ENCODE measurements at places on chromosomes 7 and 10.

DNA sequence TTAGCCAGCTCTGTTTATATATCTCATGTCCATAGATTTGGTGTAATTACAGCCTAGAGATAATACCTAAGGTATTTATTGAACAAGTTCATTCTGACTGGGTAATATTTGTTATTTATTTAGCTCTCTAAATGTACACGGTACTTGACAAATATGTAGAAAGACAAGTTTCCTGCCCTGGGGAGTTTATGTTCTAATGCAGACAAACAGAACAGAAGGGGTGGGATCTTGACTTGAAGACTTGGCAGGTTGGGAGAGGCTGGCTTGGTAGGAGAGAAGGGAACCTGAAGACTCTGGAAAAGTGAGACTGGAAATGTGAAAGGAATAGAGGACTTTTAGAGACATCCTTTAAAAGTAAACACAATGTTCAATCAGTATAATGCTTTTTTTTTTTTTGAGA is 97.7 kb upstream of the CDK6 start:
- no peak for DNase-seq

GRCh38 chr7:94687076-94687475 is 31.1 kb upstream of the SGCE start:
- DNase-seq = no peak

- DNase-seq = no peak
These were observed 234.4 kb downstream of the TEX36 start for GRCh38 chr10:125448596-125448995.

GRCh38 chr10:37434091-37434490 is 308.7 kb downstream of the ANKRD30A start:
- DNase-seq = no peak

GRCh38 chr7:157551325-157552070 is 214.7 kb downstream of the DNAJB6 start:
- DNase-seq = no peak

DNA sequence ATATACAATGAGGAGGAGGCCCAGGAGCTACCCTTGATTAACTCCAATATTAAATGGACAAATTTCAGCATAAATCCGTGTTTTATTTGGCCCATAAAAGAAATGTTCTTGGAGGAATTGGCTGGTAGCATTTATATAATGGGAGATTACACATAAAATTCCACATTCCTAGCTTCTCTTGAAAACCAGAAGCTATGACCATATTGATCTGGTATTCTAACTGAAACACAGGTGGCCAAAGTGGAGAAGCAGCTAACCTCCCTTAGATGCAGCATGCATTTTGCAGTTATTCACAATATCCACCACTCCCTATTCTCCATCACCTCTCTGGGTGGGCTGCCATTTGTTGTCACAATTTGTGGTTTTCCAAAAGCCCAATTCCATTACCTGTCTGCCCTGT is 148.8 kb upstream of the CACNA2D1 start:
- DNase-seq = no peak

DNA sequence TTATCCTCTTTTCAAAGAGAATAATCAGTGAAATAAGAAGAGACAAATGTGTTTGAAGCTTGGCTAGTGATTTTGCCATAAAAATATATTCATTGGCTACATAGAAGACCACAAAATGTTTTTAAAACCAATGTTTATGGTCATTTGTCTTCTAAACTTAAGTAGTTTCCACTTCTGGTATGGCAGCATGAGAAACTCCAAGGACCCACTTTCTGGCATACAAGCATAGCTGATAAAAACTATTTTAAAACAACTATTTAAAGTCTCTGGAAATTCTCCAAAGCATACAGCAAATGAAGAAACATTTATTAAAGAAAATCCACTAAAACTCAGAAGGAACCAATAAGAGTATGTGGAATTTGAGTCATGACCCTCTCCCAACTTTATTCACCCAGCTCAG is 89.2 kb upstream of the TOMM7 start:
- DNase-seq = no peak

- no peak for DNase-seq
These were observed 277.7 kb downstream of the ANKRD7 start for GRCh38 chr7:118502235-118502634.

DNA sequence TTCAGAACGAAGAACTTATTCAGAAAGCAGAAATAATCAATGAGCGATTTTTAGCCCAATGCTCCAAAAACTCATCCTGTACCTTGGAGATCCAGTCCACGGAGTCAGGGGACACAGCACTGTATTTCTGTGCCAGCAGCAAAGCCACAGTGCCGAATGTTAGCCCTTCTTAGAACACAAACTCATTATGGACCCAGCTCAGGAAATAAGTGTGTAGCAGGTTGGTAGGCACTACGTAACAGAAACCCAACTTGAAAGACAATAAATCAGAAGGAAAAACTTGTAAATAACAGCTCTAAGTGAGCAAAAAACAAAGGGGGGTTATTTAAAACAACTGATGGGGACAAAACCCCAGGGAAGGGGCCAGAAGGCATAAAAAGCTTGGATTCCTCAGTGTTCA is 112.0 kb upstream of the PRSS1 start:
- DNase-seq = no peak

- peak; percentile 25 for DNase-seq
These were observed 10.2 kb upstream of the GDF2 start for GRCh38 chr10:47311932-47312662.

DNA sequence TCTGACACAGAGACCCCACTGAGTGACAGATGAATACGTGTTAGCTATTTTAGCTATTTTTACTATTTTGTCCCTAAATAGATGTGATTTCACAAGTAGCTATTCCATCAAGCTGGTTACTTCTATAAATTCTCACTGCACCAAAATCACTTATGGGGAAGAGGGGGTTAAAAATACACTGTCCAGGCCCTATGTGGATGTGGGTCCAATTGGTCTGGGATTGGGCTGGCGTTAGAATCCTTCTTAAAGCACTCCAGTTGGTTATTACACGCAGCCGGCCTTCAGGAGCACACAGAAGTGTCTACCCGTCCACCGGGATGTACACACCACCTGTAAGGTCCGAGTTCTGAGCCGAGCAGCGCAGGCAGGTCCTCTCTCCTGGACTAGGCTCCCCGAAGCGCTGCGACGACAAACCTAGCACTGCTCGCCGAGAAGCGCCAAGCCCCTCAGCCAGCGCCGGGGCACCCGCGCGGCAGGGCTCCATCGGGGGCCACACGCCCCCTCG is 222.3 kb upstream of the MKLN1 start:
- DNase-seq = no peak

GRCh38 chr10:133251388-133252222 is 13.9 kb downstream of the VENTX start:
- no peak for DNase-seq

- DNase-seq = no peak
These were observed 17.9 kb upstream of the PPA1 start for GRCh38 chr10:70250961-70251680.

GRCh38 chr7:18505870-18506460 is 10.4 kb downstream of the HDAC9 start:
- no peak for DNase-seq

- DNase-seq = no peak
These were observed 113.6 kb upstream of the PCLO start for GRCh38 chr7:83276250-83276649.

DNA sequence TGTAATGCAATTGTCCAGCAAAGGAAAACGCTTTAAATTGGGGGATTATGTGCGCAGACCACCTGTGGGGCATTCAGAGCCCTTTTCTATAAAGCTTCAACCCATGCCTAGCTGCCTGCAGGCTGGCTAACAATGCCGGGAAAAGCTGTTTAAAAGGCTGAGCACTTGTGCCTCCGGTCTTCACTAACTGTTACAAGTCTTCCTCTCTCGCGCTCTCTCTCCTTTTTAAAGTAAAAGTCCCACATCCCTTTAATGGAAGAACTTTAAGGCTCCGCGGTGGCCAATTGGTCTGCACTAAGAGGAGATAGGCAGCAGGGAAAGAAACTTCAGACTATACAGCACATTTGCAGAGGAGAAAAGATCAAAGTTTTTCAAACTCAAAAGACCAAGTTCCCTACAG is 4.6 kb downstream of the FZD8 start:
- DNase-seq = no peak

GRCh38 chr7:77351539-77352004 is 64.6 kb downstream of the GSAP start:
- no peak for DNase-seq

GRCh38 chr10:43409385-43410109 is 561 bp upstream of the HNRNPF start:
- DNase-seq = no peak

DNA sequence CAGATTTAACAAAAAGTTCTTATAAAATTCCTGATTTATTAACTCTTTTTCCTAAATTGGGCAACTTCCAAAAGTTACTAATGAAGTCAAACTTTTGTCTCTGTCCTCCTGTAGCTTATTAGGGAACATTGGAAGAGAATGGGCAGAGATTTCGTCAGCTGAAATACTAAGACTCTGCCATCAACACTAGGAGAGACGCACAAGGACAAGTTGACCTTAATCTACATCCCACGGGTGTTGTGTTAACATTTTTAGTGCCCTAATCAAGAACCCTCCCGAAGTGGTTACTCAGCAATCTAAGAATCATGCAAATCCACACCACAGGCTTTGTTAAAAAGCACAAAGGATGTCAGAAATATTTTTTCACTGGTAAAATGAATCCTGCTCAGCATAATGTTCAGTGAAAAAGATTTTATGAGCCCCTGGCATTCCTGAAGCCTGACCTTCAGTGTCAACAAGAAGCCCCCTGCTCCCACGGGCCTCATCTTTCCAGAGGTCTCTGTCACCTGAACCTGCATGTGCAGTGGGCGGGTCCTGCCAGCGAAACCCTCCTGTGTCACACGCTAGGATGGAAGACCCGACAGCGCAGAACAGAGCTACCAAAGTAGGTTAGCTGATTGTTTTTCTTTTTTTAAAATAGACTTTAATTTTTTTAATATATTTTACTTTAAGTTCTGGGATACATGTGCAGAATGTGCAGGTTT is 70.6 kb upstream of the AKR1E2 start:
- DNase-seq = no peak

- DNase-seq = no peak
These were observed 12.2 kb downstream of the ARPC1B start for GRCh38 chr7:99386584-99387238.

- DNase-seq = no peak
These were observed 295.4 kb downstream of the PRPF18 start for GRCh38 chr10:13882119-13882711.

- no peak for DNase-seq
These were observed 39.9 kb upstream of the EMX2 start for GRCh38 chr10:117502421-117503243.

GRCh38 chr7:151077705-151078232 is 2.8 kb downstream of the FASTK start:
- no peak for DNase-seq

DNA sequence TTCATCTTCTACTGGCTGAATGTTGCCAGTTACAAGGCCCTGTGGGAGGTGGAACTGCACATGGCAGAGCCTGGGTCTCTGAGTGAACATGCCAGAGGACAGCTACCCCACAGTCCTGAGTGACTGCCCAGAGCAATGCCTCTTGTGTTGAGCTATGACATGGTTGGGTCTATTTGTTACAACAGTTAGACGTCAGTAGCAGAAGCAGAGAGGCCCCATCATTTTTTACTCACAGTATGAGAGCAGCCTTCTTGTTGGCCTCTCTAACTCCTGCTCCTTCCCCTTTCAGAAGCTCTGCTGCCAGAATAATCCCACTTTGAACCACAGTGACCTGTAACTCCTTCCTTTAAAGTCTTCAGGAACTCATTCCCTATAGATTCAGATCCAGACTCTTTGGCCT is 30.8 kb upstream of the NRP1 start:
- no peak for DNase-seq

DNA sequence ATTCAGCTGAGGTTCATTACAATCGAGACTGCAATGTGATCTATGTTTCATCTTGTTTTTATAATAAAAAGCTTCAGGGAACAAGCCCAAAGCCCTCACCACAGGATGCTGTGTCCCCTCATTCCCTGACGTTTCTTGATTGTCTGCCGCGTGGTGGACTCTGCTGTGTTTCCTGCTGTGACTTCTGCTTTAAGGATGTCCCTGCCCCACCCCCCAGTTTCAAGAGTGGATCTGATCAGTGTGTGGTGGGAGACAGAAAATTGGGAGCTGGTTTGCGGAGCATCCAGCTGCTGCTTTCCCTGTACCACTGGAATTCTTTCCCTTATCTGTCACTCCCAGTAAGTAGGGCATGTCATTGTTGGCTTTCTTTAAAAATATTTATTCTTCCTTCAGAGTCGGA is 86.2 kb downstream of the CREM start:
- no peak for DNase-seq

GRCh38 chr10:73552819-73553715 is 38.1 kb downstream of the USP54 start:
- no peak for DNase-seq

DNA sequence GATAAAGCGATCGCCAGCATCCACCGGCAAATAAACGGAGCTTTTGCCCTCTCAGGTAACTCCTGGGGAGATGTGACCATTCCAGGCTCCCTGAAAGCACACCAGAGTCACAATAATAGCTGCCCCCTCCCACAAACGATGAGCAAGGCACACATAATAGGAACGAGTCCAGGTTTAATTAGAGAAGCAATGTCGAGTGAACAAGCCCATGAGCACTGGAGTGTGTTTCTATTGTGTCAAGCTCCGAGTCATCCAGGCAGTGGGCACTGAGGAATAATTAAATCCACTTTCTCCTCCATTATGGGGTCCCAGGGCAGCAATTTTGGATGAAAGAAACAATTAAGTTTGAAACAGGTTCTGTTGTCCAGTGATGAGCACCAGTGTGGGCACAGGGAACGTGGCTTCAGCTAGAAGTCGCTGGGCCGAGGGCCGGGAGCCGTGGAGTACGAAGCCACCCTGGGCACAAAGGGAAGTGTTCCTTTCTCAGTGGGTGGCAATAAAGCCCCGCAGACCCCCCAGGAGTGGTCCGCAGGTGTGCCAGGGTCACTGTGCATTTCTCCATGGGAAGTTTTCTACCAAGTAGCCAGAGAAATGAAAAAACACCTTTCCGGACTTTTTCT is 12.0 kb downstream of the PNLIPRP2 start:
- DNase-seq = no peak

GRCh38 chr10:44952779-44953231 is 6.8 kb upstream of the RASSF4 start:
- DNase-seq = no peak

GRCh38 chr10:66678521-66678920 is 247.3 kb upstream of the LRRTM3 start:
- DNase-seq = no peak

GRCh38 chr10:91159254-91159783 is 61.1 kb upstream of the PCGF5 start:
- no peak for DNase-seq

- DNase-seq = no peak
These were observed 22.8 kb downstream of the C10orf105 start for GRCh38 chr10:71696628-71697326.

DNA sequence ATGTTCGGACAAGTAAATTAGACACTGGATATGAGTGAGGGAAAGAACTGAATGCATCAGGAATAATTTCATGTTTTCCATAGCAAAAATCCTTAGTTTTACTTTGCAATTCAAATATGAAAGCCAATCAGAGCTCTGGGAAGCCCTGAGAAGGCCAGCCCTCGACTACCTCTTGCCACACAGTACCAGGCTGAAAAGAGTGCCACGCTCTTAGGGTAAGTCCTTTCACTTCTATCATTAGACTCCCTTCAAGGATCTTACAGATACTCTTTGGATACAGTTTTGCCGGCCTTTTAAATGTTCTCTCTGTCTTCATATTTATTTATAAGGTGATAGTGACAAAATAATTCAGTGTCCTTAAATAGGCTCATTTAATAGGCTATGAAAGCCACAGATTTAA is 1.9 kb downstream of the COBL start:
- DNase-seq = no peak
